ENCODE measurements at places on chromosomes 7 and 10.
A peak's percentile ranks its signal among the peaks of the same experiment; 100 is the strongest.

GRCh38 chr10:70478191-70479164 lies at the start of gene PALD1:
Gene PALD1, plus strand, starts transcription at chr10:70478767. Its CDS starts 47,185 bp downstream, at chr10:70525952.
- DNase-seq, result peak; percentile 67

- no peak for DNase-seq
These were observed 809 bp downstream of the HOXA9 start for GRCh38 chr7:27164367-27165088.

GRCh38 chr7:102095321-102096011 lies 191.2 kb upstream of the SH2B2 start:
- no peak for DNase-seq

GRCh38 chr7:21253740-21254687 lies 173.9 kb upstream of the SP4 start:
- DNase-seq, result peak; percentile 76

DNA sequence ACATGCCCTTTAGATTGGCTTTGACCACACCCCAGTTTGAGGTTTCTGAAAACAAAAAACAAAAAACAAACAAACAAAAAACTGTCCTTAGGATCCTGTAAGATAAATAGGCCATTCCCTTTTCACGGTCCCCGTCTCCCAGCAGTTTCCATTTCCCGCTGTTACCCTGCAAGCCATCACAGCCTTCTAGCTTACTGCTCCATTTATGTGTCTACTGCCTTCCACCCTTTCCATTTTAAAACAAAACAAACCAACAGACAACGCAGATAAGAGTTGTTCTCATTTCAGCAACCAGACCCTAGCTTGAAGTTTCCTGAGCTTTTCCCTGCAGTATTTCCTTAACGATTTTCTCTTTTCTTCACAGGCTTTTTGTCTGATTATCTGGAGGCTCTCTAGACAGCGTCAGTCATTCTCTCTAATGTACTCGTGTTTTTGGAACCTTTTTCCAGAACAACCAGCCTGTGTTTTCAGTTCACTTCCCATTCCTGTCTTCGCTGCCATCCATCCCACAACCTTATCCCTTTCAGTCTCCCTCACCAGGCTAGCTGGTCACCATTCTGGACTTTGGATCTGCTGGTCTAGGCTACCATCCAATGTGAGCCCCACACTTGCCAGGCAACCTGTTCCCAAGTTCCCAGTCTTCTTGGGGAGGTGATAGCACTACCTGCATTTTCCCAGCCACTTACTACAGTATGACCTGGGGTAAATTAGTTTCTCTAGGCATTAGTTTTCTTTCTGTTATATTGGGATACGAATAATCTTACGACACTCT lies 317.3 kb upstream of the FZD1 start:
- DNase-seq, result no peak

GRCh38 chr10:103765981-103766380 lies 89.4 kb downstream of the SH3PXD2A start:
- no peak for DNase-seq

- DNase-seq, result peak; percentile 57
These were observed 6.8 kb upstream of the LAT2 start for GRCh38 chr7:74202841-74203556.

DNA sequence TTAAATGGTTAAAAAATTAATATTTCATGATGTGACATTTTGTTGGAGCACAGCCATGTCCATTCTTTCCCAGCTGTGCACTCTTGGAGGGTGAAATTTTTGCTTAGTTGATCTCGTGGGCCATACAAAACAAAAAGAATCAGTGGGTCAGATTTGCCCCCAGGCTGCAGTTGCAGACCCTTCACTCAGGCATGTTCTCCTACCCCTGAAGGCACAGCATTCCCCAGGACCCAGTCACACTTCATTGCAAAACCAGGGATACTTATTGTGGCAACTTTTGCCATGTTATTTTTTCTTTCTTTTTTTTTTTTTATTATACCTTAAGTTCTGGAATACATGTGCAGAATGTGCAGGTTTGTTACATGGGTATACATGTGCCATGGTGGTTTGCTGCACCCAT lies 6.0 kb downstream of the TAS2R40 start:
- no peak for DNase-seq

GRCh38 chr7:45061806-45062425 lies 26.9 kb downstream of the NACAD start:
- DNase-seq, result no peak

GRCh38 chr7:18861514-18862118 lies 255.8 kb downstream of the TWIST1 start:
- DNase-seq, result no peak

DNA sequence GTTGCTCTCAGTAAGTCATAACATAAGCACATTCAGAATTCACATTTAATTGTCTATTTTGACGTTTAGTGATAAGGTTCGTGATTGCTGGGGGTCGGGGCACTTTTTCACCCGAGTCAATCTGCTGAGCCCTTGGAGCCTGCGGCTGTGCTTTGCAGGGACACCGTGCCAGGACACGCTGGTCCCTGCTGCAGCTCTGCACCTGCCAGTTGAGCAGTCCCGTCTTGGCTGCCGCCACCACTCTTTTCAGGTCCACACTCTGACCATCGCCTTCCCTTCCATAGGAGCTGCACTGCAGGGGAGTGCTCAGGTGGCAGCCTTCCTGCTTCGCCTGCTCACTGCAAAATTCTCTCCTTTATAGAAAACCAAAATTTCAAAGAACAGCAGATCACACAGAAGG lies 36.4 kb downstream of the CUL1 start:
- DNase-seq, result no peak

- DNase-seq, result no peak
These were observed 37.1 kb downstream of the ZMIZ1 start for GRCh38 chr10:79105818-79106217.

- DNase-seq, result no peak
These were observed 13.9 kb downstream of the OSBPL3 start for GRCh38 chr7:24965831-24966708.

DNA sequence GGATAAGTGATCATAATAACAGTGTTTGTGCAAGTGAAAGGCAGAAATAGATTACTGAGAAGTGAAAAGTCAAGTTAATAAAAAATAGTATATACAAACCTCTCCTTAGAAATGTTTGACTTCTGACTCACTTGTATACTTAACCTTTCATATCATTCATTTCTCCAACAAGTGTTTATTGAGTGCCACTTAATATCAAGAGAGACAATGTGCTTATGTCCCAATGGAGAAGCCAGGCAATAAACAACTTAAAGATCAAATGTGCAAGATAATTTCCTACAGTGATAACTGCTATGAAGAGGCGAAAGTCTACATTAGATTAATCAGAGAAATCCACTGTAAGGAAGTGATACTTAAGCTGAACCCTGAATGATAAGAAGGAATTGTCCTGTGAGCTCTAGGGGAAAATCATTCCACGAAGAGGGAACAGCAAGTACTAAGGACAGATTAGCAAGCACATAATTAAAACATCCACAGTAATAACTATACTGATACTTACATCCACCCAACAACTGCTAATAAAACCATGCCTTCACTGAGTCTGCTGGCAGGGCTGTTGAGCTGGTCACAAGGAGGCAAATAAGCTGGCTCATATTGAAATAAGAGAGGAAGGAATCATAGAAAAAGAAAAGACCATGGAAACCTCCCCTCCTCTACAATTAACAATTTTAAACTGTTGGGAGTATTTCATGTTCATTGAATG lies 203.5 kb downstream of the CTNNA3 start:
- no peak for DNase-seq

- no peak for DNase-seq
These were observed 83.1 kb downstream of the STRA8 start for GRCh38 chr7:135316648-135317313.

- DNase-seq, result no peak
These were observed 127.8 kb downstream of the PLPP4 start for GRCh38 chr10:120584786-120585185.

GRCh38 chr7:93146472-93147141 lies 1.6 kb downstream of the SAMD9L start:
- no peak for DNase-seq

DNA sequence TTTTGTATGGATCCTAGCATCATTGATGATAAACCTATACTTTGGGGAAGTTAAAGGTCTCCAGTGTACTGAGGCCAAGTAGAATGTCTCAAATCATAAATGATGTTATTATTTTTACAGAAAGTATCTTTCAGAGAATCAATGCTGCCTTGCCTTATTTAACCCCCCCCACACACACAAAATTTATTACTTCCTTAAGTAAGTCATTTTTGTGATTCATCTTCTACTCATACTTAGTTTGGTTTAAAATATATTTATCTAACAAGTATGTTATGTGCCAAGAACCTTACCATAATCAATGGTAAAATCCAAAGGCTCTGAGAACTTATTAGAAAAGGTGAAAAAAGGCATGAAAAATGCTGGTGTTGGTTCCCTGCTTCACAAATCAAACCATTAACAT lies 18.8 kb upstream of the CLDN12 start:
- DNase-seq, result no peak

- no peak for DNase-seq
These were observed 15.6 kb downstream of the FAM107B start for GRCh38 chr10:14758994-14759664.

GRCh38 chr10:113933894-113934532 lies 79.6 kb downstream of the NHLRC2 start:
- DNase-seq, result no peak

DNA sequence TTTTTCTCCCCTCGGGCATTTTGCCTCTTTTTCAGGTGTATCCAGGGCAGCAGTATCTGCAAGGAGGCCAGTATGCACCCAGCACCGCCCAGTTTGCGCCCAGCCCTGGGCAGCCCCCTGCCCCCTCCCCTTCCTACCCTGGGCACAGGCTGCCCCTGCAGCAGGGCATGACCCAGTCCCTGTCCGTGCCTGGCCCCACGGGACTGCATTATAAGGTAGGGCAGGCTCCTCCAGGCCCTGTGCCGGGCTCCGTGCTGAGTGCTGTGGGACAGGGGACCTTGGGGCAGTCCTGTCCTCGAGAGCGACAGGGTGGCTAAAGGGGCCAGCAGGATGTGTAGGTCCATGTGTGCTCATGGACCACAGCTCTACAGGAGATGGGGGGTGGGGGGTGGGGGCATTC lies 10.6 kb downstream of the ZMIZ2 start:
- no peak for DNase-seq

- DNase-seq, result no peak
These were observed 34.0 kb downstream of the MXI1 start for GRCh38 chr10:110241407-110241806.

DNA sequence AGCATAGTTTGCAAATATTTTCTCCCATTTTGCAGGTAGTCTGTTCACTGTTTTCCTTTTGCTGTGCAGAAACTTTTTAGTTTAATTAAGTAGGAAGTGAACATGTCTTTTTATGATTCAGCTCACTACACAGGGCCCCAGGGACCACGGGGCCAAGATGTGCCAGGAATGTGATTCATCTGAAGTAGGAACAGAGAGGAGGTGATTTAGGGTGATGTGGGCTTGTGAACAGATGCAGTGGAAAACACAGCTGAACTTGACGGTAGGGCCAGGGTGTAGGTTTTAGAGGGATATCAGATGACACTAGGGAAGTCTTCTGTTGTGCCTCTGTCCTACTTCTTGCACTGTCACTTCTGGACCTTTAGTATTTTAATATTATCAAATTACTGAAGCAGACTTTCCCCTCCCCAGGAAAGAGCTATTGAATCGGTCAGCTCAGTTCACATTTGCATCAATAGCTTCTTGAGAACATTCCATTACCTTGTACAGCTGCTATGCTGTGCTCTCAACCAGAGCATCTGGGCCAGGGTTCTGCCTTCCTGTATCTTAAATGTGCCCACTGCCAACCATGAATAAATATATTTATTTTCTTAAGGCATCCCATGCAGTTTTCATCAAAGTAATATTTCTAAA lies 96.9 kb downstream of the OSBPL3 start:
- DNase-seq, result no peak

GRCh38 chr10:45591280-45591679 lies 81.3 kb downstream of the ZFAND4 start:
- no peak for DNase-seq

DNA sequence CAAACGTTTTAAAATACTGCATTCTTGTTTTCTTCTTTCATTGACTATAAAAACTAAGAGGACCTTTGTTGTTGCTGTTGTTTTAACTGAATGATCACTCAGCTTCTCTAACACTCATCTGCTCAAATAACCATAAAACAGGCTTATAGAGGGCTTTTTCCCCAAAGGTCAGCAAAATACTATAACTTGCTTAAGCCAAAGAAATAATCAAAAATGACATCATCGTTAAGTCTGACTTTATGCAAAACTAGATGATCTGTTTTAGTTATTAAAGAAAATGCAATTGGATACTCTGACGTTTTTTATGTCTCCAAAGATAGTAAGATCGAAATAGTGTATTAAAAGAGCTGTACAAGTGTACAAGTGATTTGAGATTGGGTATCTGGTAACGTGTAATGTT lies 152.9 kb downstream of the SEMA3A start:
- no peak for DNase-seq

- no peak for DNase-seq
These were observed 89.3 kb upstream of the ARID5B start for GRCh38 chr10:61812052-61812721.

- DNase-seq, result no peak
These were observed 221.1 kb downstream of the SEMA3E start for GRCh38 chr7:83427884-83428283.

DNA sequence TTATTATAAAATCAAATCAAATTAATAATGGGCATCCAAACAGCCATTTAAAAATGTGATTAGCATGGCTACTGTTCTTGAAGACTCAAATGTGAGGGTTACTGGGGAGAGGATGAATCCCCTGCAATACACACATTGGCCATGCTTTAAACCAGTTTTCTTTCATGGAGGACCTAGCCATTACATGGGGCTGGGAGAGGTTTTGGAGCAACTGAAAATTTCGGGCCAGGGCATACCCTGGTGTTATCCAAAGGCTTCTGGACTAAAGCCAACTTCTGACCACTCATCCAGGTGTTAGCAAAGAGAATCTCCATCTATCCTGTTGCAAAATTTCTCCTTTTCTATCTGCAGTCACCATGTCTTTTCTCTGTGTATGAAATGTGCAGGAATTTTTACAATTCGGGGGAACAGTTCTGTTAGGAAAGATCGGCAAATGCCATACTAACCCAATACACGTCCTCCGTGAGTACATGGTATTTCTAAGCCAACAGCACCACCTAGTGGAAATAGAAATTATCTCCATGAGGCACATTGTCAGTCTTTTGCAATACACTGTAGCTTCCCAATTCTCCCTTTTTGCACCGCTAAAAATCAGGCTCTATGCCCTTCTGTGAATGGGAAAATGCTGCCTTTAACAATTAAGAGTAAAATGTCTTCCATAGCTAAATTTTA lies 47.0 kb upstream of the ZNF107 start:
- DNase-seq, result peak; percentile 75
